ENCODE measurements at places on chromosomes 1 and 21. TPM values are rescaled to one million over a fixed set of nuclear protein-coding genes. Genes with fewer than 3 reads are reported as not detected.

DNA sequence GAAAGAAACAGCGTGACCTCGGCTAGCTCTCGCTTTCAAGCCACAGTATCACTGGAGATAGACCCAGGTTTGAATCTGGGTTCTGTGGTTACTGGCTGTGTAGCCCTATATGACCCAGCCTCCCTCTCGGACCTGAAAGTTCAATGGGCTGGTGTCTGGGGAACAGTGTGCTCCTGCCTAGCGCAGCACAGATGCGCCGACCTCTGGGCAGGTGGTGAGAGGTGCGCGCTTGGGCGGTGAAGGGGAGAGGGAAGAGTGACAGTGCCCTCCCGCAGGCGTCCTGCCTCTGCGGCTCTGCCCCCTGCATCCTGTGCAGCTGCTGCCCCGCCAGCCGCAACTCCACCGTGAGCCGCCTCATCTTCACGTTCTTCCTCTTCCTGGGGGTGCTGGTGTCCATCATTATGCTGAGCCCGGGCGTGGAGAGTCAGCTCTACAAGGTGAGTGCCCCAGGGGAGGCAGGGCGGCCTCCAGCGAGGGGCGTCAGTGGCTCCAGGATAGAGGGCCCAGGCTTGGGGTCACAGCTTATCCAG, 10.5 kb downstream of the SERINC2 start:
- peaks cover 11% of the 10 kb centered on the region for H3K27me3 ChIP-seq
- H3K4me1 ChIP-seq = no peaks in the 10 kb centered on the region
- DNase-seq = no peak
- H3K4me3 ChIP-seq = no peak overlapping the region
- no peak overlapping the region for H3K27ac ChIP-seq
- H3K36me3 ChIP-seq = no peaks in the 10 kb centered on the region

- no peak for DNase-seq
- no peak overlapping the region for H3K4me3 ChIP-seq
- H3K27ac ChIP-seq = no peak overlapping the region
- no peaks in the 10 kb centered on the region for H3K4me1 ChIP-seq
- no peaks in the 10 kb centered on the region for H3K36me3 ChIP-seq
These were observed 417.8 kb downstream of the MRPL39 start for GRCh38 chr21:25189497-25189896.

GRCh38 chr1:39160703-39161102, 43.8 kb upstream of the MACF1 start:
- no peak overlapping the region for H3K27ac ChIP-seq
- H3K4me3 ChIP-seq = no peak overlapping the region
- H3K4me1 ChIP-seq = no peaks in the 10 kb centered on the region

- peak overlapping the region; percentile 79 for H3K27ac ChIP-seq
- peak overlapping the region; percentile 90 for H3K4me3 ChIP-seq
- H3K36me3 ChIP-seq = no peaks in the 10 kb centered on the region
These were observed 690 bp downstream of the C1orf216 start for GRCh38 chr1:35717911-35718476.

DNA sequence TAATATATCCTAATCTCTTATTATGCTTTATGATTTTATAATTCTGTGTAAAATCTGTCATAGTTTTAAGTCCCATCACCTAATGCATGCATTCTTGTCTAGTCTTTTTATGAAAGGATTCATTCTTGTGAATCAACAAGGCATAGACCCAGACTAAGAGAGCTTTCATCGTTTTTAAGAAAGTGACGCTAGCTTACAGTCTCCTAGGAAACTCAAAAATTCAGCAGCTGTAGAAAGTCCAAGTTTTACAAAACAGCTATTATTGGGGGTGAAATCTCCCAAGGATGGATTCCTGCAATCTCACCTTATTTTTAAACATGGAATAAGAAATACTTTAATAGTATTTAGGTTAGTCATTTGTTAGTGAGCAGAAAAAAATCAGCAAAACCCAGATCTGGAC, 104.7 kb downstream of the NCAM2 start:
- no peak overlapping the region for H3K27ac ChIP-seq
- H3K4me3 ChIP-seq = no peak overlapping the region
- no peak for DNase-seq
- H3K4me1 ChIP-seq = no peaks in the 10 kb centered on the region
- no peaks in the 10 kb centered on the region for H3K36me3 ChIP-seq

GRCh38 chr21:39314143-39315027, 953 bp upstream of the BRWD1 start:
- peak; percentile 71 for DNase-seq
- H3K4me1 ChIP-seq = peaks cover 19% of the 10 kb centered on the region
- peak overlapping the region; percentile 78 for H3K27ac ChIP-seq
- no peaks in the 10 kb centered on the region for H3K27me3 ChIP-seq
- H3K4me3 ChIP-seq = peak overlapping the region; percentile 71

GRCh38 chr1:246434335-246434734, 72.7 kb downstream of the SMYD3 start:
- no peak overlapping the region for H3K4me3 ChIP-seq
- H3K27me3 ChIP-seq = no peaks in the 10 kb centered on the region
- H3K4me1 ChIP-seq = no peaks in the 10 kb centered on the region
- no peak for DNase-seq

The GUCA2A gene
- not detected for total RNA-seq

DNA sequence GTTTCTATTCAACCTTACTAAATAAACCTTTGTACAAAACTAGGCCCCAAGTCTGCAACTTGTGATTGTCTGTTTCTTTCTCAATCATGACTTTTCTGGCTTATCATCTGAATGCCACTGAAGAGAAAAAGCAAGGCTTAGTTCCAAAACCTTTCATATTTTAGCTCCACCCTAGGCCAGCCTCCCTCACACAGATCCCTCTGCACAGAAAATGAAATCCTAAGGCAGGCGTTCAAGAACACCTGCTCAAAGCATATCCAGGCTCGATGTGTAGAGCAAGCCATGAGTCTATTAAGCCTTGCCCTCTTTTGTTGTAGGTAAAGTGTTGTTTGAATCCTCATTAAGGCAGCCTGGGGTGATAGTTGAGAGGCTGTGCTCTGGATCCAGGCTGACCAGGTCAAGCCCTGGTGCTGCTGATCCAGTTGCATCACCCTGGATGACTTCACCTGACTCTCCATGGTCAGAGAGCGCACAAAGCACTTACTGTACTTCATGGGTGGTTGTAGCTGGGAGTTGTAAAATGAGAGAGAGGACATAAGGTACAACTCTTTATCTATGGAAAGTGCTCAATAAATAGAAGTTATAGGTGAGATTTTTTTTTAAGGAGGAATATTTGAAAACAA, 39.0 kb downstream of the FYB2 start:
- DNase-seq = no peak
- no peaks in the 10 kb centered on the region for H3K4me1 ChIP-seq
- H3K4me3 ChIP-seq = no peak overlapping the region

- no peaks in the 10 kb centered on the region for H3K36me3 ChIP-seq
- no peaks in the 10 kb centered on the region for H3K27me3 ChIP-seq
- peaks cover 15% of the 10 kb centered on the region for H3K4me1 ChIP-seq
These were observed 64.1 kb upstream of the WDR26 start for GRCh38 chr1:224498574-224499170.
